ENCODE measurements at places on chromosomes 3 and 15. TPM values are rescaled to one million over a fixed set of nuclear protein-coding genes. Genes with fewer than 3 reads are reported as not detected.

RBMS3 gene
- total RNA-seq, result 35.4 TPM

GPR87 gene
- total RNA-seq, result not detected

DUOXA1 gene
- total RNA-seq, result not detected

LTF gene
- total RNA-seq, result not detected

KBTBD12 gene
- total RNA-seq, result not detected
